ENCODE measurements at places on chromosomes 2 and 18.

GRCh38 chr2:177622521-177622920 lies 229.9 kb downstream of the AGPS start:
- no peak for DNase-seq

DNA sequence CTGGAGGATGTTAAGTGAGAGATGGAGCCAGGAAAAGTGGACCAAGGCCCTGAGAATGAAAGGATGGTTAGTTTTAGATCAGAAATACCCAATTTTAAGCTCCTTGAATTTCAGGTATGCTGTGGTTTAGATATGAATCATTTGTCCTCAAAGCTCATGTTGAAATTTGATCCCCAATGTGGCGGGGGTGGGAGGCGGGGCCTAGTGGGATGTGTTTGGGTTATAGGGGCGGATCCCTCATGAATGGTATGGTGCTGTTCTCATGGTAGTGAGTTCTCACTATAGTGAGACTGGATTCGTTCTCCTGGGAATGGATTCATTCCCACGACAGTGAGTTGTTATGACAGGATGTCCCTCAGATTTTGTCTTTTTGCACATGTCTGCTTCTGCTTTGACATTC lies 11.4 kb downstream of the MYO5B start:
- DNase-seq, result no peak

DNA sequence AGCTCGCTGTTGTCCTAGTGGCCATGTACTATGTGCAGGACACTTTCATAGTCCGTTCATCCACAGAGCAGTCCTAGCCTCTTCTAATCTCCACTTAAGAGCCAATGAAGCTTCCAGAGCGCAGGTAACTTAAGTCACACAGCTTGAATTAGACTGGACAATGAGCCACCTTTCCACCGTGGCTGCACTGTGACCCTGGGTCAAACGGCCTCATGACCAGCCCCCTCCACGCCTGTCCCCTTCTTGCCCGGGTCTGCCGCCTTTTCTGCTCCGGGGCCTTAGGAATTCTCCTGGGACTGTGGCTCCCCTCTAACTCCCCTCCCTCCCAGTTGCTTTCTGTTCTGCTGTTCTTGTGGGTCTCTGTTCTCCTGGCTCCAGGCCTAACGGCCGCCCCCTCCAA lies 8.4 kb upstream of the PRKCE start:
- no peak for DNase-seq

DNA sequence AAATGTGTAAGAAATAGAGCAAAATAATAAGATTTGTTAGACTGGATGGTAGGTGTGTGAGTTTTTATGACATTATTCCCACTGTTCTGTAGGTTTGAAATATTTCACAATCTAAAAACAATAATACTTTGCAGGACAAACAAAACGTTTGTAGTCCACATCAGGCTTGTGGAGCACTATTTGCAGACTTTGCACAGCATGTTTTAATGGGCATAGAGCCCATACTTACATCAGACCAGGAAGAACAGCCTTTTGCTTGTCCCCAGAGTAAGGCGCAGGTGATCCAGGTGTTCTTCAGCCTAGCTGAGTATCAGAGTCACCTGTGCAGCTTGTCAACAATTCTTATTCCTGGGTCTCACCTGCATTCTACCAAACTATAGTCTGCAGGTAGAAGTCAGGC lies 9.1 kb upstream of the STK39 start:
- DNase-seq, result no peak

DNA sequence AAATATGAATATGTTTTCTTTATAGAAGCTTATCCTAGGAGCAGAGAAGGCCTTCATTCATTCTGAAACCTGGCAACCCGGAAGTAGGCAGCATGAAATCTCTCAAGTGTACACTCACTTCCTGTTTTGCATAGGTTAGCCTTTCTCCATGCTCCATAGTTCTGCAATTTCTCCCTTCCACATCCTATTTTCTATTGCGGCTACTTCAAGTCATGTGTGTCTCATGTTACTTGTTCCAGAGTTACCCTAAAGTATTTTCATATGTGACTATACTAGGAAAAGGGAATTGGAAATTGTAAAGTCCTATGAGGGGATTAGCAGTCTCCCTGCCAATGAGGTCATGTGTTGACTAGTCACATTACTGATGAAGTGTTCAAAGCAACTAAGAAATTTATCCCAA lies 320.6 kb downstream of the NCKAP5 start:
- no peak for DNase-seq

- no peak for DNase-seq
These were observed 306.6 kb upstream of the CYRIA start for GRCh38 chr2:16972276-16972675.

DNA sequence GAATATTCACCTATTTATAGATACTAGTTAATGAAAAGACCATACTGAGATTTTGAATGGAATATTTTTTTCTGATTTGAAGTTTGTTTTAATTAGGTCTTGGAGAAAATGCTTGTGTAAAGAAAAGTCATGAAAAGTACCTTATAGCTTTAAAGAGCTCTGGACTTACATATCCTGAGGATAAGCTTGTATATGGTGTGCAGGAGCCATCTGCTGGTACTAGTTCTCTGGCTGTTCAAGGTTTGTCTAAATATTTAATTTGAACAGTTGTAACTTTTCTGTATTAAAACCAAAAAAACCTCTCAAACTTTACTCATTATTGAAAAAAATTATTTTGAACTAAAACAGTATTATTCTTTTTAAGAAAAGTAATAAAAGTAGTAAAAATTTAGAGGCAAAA lies 50.1 kb downstream of the UBR3 start:
- DNase-seq, result no peak

GRCh38 chr18:76982841-76983583 lies 149.6 kb downstream of the MBP start:
- peak; percentile 82 for DNase-seq

GRCh38 chr2:122319539-122320132 lies 564.2 kb downstream of the TSN start:
- DNase-seq, result no peak

GRCh38 chr2:85601771-85602475 lies 575 bp downstream of the TMEM150A start:
- no peak for DNase-seq

DNA sequence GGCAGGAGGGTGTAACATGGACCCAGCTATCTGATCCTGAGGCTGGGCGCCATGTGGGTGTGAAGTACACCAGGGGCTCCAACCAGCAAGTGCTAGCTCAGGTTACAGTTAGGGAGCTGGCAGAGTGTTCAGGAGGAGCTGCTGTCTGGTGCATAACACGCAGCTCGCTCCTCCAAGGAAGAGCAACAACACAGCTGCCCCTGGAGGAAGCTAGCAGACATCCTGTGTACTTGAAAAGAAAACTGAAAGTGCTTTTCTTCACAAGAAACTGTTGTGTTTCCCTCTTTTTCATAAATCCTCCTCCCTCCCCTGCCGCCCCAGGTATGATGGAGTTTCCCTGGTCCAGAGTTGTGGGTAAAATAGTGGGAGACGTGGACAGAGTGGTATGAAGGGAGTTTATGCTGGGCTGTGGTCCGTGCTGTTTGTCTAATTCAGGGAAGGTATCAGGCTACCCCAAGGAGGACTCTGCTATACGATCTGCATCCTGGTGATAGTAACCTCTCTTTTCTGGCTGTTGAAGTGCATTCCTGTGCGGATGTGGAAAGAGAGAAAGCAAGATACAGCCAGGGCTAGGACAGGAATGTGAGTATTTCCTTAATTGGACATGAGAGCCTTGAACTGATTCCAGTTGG lies 6.1 kb upstream of the LBH start:
- no peak for DNase-seq

DNA sequence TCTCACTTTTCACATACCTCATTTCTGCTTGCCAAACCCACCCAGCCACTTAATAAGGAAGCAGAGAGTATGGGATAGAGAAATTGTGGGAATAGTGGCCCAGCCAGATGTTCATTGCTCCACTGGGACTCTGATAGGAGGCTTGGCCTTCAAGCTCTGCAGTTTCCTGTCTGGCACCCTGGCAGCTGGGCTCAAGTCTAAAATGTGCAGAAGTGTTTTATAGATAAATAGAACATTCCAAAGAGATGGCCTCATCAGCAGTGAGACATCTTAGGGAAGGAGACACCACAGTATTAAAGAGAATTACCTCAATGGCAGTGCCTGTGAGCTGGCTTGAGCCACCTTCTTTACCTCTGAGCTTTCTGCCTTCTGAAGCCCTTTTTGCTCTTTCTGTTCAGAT lies 24.7 kb downstream of the COPS7B start:
- no peak for DNase-seq

DNA sequence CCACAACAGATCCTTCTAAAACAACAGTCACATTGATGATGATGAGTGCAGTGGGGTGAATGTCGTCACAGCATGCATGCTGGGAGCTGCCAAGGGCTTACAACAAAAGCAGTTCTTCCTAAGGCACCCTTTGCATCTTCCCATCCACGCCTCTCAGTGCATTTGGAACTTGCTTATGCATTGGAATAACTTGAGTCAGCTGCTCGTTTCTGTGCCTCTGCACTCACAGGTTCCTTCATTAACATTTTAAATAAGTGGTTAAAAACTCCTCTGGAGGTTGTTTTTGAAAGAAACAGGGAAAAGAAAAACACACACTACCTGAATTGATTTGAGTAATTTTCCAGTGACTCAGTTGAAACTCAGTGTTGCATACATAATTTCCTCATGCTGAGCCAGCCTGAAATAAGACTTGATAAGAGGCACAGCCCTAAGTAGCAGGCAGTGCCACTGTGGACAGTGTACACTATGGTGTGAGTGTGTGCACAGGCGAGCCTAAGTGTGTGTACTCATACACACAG lies 46.8 kb upstream of the TRIM43B start:
- DNase-seq, result no peak

DNA sequence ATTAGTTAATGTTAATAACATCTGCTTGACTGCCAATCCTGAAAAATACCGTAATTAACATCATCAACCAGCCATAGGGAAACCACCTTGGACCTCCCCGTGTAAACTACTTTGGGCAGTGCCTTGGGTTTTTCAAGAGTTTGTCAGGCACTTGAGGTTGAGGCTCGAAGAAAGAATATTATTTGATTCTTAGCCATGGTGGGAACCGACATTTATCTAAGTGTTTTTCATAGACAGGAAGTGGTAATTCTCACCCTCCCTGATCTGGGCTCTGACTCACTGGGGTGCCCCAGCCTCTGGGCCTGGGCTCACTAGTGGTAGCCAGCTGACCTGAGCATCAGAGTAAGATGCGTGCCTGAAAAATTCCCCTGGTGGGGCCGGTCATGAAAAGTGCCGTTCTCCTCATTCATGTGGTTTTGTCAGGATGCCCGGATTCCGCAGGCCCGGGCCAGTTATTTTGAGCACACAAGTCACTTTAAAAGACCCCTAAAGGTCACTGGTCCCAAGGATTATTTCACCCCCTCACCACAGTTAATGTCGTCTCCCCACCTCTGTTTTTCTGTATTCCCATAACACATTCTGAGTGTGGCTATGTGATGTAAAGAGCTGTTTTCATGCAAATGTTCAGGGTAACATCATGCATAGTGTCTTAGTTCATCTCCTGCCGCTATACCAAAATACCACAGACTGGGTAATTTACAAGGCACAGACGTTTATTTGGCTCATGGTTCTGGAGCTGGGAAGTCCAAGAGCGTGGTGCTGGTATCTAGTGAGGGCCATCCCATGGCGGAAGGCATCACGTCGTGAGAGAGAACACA lies 21.6 kb upstream of the SPATA3 start:
- DNase-seq, result peak; percentile 69

DNA sequence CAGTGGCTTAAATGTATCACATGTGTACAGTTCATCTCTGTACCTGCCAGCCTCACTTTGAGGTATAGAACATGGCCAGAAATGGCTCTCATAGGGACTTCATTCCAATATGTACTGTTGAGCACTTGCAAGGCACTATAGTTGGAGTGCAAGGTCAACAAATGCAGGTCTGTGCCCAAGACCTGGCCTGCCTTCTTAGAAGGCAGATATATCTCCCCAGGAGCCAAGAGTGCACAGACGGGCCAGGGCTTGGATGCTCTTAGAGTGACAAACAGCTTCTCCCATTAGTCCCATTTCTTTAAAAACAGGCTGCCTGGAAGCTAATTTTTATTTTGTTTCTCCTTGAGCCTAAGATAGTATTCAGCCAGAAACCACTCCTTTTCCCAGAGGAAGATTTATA lies 7.3 kb downstream of the TEX261 start:
- DNase-seq, result no peak

DNA sequence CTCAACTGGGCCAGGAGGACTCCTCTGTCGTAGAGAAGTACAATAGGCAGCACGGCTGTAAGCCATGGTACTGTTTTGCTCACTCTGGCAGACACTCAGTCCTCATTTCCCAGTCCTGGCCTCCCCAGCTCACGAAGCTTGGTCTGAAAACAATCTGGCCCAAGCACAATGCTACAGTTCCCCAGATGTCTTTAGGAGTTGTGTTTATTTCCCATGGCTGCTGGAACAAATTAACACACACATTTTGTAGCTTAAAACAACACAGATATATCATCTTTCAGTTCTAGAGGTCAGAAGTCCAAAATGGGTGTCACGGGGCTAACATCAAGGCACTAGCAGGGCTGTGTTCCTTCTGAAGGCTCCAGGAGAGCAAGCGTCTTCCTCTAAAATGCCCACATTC lies 13.0 kb downstream of the FABP1 start:
- no peak for DNase-seq

DNA sequence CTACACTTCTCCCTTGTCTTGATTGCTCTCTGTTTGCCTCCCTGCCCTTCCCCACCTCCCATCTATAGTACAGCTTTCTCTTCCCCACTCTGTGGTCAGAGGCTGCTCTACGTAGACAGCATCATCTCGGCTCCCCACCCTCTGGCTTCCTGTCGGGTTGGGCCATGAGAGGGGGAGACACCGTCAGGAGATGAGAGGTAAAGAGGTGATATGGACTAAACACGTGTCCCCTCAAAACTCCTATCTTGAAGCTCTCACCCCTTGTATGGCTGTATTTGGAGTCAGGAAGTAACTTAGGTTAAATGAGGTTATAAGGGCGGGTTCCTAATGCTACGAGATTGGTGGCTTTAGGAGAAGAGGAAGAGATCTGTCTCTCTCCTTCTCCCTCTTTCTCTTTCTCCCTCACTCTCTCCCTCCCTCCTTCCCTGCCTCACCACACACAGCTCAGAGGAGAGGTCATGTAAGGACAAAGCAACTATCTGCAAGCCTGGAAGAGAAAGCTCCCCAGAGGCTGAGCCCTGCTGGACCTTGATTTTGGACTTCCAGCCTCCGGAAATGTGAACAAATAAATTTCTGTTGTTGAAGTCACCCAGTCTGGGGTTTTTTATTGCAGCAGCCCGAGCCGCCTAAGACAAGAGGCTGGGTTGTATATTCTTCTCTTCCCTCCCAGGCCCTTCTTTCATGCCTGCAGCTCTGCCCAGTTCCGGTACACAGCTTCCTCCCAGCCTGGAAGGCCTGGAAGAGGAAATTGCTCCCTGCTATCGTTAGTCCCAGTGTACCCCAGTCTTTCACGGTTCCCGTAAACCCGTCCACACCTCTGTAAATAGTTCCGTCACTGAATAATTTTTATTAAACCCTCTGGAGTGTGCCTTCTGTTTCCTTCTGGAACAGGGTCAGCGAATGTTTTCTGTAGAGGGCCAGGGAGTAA lies 138.0 kb downstream of the AKAIN1 start:
- no peak for DNase-seq

GRCh38 chr2:238250896-238251295 lies 11.1 kb upstream of the HES6 start:
- no peak for DNase-seq

- DNase-seq, result no peak
These were observed 59.2 kb upstream of the PPP1CB start for GRCh38 chr2:28692411-28692810.

Measured in activated CD4-positive, alpha-beta T cell treated with anti-CD3 and anti-CD28 coated beads, Interleukin-2, amount 50 U/mL, for 24 hours (primary cell).